ENCODE measurements at places on chromosomes 7 and 10. TPM values are rescaled to one million over a fixed set of nuclear protein-coding genes. Genes with fewer than 3 reads are reported as not detected.

- H3K27me3 ChIP-seq, result no peaks in the 10 kb centered on the region
- DNase-seq, result peak; percentile 55
- no peaks in the 10 kb centered on the region for H3K4me1 ChIP-seq
- no peaks in the 10 kb centered on the region for H3K36me3 ChIP-seq
These were observed 14.3 kb downstream of the ZNF282 start for GRCh38 chr7:149209518-149210269.

DNA sequence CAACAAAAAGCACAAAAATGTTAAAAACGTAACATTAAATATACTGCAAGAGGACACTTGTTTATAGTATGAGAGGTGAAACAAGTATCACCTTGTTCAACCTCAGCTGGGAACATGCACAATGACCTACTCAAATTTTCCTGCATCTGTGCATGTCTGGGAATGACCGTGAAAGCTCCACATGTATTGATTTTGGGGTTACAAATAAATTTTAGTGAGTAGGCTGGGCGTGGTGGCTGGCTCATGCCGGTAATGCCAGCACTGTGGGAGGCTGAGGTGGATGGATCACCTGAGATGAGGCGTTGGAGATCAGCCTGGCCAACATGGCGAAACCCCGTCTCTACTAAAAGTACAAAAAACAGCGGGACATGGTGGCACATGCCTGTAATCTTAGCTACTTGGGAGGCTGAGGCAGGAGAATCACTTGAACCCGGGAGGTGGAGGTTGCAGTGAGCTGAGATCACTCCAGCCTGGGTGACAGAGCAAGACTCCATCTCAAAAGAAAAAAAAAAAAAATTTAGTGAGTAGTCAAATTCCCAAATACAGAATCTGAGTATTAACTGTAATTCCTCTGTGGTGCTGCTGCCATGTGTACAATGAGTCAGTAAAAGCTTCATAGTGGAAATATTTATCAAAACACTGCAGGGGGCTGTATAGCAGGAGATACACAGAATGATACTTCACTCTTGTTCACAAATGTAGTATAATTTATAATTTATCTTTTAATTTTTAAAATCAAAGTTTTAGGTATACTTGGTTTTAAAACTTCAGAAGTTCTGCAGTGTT lies 41.1 kb downstream of the SUGCT start:
- H3K27me3 ChIP-seq, result no peaks in the 10 kb centered on the region
- H3K4me1 ChIP-seq, result no peaks in the 10 kb centered on the region
- no peak overlapping the region for H3K27ac ChIP-seq
- no peak for DNase-seq
- H3K4me3 ChIP-seq, result no peak overlapping the region

DNA sequence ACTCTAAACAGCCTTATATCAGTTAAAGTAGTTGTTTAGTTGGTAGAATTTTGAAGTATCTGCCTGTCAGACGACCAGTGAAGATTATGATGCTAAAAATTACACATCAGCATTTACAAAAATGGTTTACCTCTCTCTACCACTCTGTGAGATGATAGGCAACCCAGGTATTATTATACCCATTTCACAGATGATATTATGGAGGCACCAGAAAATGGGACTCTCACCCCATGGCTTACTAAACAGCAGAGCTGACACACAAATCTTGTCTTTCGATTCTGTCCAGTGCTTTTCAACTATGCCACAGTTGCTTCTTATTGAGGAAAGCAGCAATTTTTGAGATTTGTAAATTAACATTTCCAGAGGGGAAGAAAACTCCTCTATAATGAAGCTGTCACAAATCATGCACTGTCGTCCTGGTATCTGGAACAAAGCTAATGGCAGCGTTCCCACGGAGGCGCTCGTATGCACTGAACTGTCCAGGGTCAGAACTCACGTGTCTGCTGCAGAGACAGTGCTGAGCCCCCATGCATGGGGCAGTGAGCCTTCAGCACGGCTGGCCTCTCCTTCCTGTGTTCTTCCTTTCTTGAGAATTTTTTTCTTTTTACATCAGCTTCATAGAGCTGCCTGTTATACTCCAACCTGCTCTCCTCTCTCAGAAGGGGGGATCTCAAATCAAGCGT lies 381.1 kb downstream of the SDK1 start:
- no peak overlapping the region for H3K27ac ChIP-seq
- peak; percentile 78 for DNase-seq
- no peak overlapping the region for H3K4me3 ChIP-seq
- H3K27me3 ChIP-seq, result no peaks in the 10 kb centered on the region

GRCh38 chr7:80699045-80699638 lies 60.7 kb downstream of the CD36 start:
- H3K4me3 ChIP-seq, result no peak overlapping the region
- no peaks in the 10 kb centered on the region for H3K36me3 ChIP-seq
- no peaks in the 10 kb centered on the region for H3K27me3 ChIP-seq
- no peak overlapping the region for H3K27ac ChIP-seq
- H3K4me1 ChIP-seq, result peaks cover 6% of the 10 kb centered on the region

DNA sequence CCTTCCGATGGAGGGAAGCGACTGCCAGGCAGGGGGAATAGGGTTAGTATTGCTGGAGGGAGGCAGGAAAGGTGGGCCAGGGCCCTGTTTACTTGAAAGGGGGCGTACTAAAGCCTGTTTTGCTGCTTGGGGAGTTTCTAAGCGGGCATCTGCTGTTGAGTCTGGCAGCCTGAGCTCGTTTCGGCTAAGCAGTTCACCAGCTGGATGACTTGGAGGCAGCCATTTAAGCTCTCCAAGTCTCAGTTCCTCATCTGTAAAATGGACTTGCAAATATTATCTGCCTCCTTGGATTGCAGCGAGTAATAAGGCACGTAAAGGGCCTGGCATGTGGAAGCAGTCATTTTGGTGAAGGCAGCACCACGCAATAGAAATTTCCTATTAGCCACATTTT lies 44.0 kb downstream of the LDB3 start:
- peak overlapping the region; percentile 92 for H3K27ac ChIP-seq
- peaks cover 11% of the 10 kb centered on the region for H3K4me1 ChIP-seq
- no peaks in the 10 kb centered on the region for H3K36me3 ChIP-seq
- peak overlapping the region; percentile 80 for H3K4me3 ChIP-seq
- no peaks in the 10 kb centered on the region for H3K27me3 ChIP-seq
- no peak for DNase-seq

GRCh38 chr7:102289057-102289456 lies 2.4 kb downstream of the SH2B2 start:
- no peak for DNase-seq
- H3K27ac ChIP-seq, result no peak overlapping the region
- H3K36me3 ChIP-seq, result no peaks in the 10 kb centered on the region
- no peak overlapping the region for H3K4me3 ChIP-seq

DNA sequence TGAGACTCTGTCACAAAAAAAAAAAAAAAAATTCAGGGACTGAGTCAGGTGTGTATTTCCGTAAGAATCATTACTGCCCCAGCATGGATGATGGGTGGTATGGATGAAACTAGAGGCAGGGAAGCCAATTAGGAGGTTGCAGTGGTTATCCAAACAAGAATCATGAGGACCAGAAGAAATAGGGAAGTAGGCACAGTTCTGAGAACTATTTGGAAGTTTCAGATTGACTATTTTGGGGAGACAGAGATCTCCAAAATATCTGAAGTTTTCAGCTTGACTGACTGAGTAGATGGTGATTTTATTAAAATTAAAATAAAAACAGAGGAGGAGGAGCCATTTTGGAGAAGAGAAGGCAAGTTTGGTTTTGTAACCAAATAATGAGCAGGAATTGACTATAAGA lies 119.4 kb upstream of the NRBF2 start:
- no peak for DNase-seq
- no peaks in the 10 kb centered on the region for H3K27me3 ChIP-seq
- H3K4me3 ChIP-seq, result no peak overlapping the region
- no peaks in the 10 kb centered on the region for H3K4me1 ChIP-seq

- no peak overlapping the region for H3K4me3 ChIP-seq
- no peaks in the 10 kb centered on the region for H3K27me3 ChIP-seq
- no peak for DNase-seq
- H3K27ac ChIP-seq, result no peak overlapping the region
These were observed 343.1 kb upstream of the MBL2 start for GRCh38 chr10:53115660-53116059.

DNA sequence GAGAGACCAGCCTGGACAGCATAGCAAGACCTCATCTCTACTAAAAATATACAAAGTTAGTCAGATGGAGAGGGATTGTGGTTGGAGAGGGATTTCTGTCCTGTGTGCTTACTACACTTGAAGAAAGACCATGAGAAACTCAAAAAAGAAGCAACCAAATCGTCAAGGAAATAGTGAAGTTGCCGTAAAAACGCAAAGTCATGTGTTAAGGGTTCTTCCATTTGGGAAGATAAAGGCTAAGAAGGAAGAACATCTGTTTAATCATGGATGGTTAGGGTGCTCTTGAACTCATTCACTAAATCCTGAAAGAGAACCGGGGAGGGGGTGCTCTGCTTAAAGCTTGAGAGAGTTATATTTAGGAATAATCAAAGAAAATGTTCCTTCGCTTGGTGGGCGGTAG lies 59.8 kb upstream of the KDM7A start:
- no peaks in the 10 kb centered on the region for H3K36me3 ChIP-seq
- H3K4me1 ChIP-seq, result no peaks in the 10 kb centered on the region
- no peak overlapping the region for H3K27ac ChIP-seq
- no peak for DNase-seq

DNA sequence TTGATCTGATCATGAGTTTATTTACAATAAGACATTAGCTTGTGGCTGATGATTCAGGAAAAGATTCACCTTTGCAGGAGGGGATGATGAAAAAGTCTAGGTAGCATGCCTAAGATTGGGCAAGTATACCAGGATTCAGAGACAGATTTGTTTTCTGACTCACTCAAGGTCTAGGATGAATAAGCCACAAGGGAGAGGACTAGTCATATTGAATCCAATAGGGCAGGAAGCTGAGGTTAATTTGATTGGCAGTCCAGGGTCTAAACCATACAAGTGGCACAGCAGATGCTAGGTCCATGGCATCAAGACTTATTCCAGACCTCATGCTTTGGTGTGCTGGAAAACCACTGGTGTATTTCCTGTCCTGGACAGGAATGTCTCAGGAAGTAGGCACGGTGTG lies 1133.4 kb downstream of the XPNPEP1 start:
- no peaks in the 10 kb centered on the region for H3K27me3 ChIP-seq
- DNase-seq, result no peak
- no peak overlapping the region for H3K27ac ChIP-seq
- no peaks in the 10 kb centered on the region for H3K36me3 ChIP-seq
- no peak overlapping the region for H3K4me3 ChIP-seq
- H3K4me1 ChIP-seq, result peaks cover 10% of the 10 kb centered on the region

- no peak overlapping the region for H3K27ac ChIP-seq
- no peaks in the 10 kb centered on the region for H3K36me3 ChIP-seq
- H3K4me1 ChIP-seq, result peaks cover 13% of the 10 kb centered on the region
- no peaks in the 10 kb centered on the region for H3K27me3 ChIP-seq
These were observed 29.1 kb downstream of the NUDCD3 start for GRCh38 chr7:44461387-44461786.

RGS10 gene
- total RNA-seq, result 3.6 TPM

AGBL3 gene
- total RNA-seq, result 10.0 TPM

HOXA1 gene
- total RNA-seq, result 0.79 TPM

NCF1 gene
- total RNA-seq, result 2.1 TPM
